Left hindlimb (tissue), 1 donor: ENCODE measurements at places on chromosomes 1 and 21.

DNA sequence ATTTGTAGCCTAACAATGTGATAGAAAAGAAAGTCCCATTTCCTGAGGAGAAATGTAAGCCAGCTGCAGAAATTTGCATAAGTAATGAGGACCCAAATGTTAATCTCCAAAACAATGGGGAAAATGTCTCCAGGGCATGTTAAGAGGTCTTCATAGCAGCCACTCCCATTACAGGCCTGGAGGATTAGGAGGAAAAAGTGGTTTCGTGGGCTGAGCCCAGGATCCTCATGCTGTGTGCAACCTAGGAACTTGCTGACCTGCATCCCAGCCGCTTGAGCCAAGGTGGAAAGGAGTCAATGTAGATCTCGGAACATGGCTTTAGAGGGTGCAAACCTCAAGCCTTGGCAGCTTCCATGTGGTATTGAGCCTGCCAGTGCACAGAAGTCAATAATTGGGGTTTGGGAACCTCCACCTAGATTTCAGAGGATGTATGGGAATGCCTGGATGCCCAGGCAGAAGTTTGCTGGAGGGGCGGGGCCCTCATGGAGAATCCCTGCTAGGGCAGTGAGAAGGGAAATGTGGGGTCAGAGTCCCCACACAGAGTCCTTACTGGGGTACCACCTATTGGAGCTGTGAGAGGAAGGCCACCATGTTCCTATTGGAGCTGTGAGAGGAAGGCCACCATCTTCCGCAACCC lies 14.2 kb upstream of the F13B start:
- peak; percentile 22 for DNase-seq

DNA sequence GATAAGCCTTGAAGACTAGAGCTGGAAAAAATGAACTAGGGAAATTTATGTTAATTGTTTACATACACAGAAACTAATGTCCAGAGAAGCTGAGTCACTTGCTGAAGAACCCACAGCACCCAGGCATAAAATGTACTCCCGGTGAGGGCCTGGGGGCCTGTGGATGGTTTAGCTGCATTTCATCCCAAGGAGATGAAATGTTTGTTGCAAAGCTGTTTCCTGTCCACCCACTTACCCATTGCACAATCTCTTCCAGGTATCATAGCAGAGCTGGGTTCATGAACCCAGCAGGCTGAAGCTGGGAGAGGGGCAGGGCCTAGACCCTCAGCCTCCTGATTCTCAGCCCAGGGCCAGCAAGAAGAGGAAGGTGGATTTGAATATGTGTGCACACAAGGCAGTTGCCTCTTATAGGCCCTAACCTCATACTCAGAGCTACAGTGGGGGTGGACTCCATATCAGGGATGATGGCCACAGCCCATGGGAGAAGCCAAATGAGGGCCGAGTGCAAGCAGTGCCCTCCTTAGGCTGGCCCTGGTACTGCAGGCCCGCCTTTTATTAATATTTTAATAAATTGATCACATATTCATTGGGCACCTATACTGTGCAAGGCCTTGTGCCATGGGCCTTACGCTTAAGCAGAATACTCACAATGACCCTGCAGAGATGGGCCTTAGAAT lies 110.8 kb downstream of the LACTBL1 start:
- DNase-seq = no peak

- peak; percentile 24 for DNase-seq
Measured at GRCh38 chr1:10629091-10629815, 154.5 kb downstream of the PEX14 start.

- no peak for DNase-seq
Measured at GRCh38 chr1:86447198-86447790, 21.4 kb upstream of the CLCA1 start.

GRCh38 chr1:186829686-186830587 lies 1.2 kb downstream of the PLA2G4A start:
- DNase-seq = no peak

- no peak for DNase-seq
Measured at GRCh38 chr1:15016526-15016925, 137.0 kb upstream of the TMEM51 start.

GRCh38 chr21:16086936-16087335 lies 357.2 kb downstream of the USP25 start:
- no peak for DNase-seq

- DNase-seq = no peak
Measured at GRCh38 chr1:84300501-84300900, 1.0 kb upstream of the SAMD13 start.

GRCh38 chr1:157966031-157966537 lies 27.4 kb upstream of the KIRREL1 start:
- DNase-seq = no peak

DNA sequence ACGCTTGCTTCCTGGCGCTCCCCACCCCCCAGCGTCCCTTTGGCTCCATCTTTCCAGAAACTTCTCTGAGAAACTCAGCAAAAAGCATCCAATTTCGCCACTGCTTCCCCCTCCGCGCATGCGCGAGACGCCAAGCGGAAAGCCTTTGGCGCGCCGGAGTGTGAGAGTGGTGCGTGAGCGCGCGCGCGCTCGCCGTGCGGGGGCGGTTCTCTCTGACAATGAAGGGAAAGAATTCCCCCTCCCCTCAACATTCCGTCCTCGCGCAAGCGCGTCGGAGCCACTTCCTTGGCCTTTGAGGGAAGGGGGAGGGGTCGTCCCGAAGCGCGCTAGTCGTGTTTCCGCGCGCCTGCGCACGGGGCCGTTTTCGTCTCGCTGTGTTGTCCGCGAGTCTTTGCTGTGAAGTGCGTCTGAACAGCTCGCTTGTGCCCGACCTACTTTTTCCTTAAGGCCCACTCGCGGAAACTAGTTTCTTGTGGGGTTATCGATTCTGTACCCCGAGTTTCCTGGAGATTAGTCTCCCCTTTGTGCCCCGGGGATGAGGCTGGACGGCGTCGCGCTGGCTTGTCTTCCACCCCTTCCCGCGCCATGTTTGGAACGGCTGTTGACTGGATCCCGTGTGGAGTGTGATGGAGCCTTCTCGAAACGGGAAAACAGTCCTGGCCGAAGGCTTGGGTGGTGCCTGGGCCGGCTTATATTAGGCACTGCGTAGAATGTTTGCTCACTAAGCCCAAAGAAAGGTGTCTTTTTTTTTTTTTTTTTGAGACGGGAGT lies 11.6 kb upstream of the SPEN start:
- peak; percentile 100 for DNase-seq

DNA sequence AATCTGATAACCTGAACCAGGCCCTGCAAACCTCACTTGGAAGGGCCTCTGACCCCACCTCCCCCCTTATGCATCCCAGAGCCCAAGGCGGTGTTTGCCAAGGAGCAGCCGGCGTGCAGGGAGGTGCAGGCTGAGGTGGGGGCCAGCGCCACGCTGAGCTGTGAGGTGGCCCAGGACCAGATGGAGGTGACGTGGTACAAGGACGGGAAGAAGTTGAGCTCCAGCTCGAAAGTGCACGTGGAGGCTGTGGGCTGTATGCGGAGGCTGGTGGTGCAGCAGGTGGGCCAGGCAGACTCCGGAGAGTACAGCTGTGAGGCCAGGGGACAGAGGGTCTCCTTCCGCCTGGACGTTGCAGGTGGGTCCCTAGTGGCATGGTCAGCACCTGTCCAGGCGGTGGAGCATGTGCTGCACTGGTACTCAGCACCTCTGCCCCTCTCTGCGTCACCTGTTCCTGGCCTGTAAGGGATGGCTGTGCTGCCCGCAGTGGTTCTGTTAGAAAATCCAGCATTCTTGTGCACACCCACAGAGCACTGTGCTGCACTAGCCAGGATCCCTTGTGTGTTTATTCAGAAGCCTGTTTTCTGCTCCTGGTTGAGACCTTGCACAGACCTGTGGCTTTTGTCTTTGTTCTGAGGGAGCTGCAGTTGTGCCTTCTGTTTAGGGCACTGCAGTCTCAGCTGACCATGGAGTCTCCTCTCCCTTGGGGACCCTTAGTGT lies 11.6 kb downstream of the OBSCN start:
- no peak for DNase-seq

DNA sequence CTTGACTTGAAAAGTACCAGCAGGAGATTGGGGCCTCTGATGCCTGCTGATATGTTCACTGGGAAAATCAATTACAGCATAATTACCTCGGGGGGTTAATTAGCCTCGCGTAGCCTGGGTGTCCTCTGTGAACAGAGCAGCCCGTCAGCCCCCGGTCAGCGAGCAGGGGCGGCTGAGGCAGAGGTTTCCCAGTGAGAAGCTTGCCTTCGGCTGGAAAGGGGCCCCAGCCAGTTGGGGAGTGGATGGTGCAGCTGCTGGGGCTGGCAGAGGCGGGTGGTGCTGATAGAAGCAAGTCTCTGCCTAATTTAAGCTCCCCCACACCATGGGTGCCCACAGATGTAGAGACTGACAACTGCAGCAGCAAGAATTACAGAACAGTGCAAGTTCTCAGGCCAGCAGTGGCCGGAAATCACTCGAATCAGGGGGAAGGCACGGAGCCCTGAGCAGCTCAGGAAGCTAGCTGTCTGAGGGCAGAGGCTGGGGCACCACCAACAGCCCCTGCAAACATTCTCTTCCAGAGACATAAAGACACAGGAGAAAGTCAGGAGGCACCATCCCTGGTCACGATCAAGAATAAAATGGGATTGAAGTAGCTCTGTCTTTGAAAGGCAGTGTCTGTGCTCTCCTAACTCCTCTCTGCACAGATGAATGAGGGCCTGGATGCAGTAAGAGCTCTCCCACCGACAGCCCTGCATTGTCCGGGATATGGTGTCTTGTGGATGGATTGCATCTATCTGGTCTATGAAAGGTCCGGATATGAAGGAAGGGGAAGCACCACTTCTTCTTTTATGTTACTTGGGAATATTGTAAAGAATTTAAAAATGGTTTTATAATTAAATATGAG lies 166.5 kb upstream of the CD34 start:
- peak; percentile 59 for DNase-seq

DNA sequence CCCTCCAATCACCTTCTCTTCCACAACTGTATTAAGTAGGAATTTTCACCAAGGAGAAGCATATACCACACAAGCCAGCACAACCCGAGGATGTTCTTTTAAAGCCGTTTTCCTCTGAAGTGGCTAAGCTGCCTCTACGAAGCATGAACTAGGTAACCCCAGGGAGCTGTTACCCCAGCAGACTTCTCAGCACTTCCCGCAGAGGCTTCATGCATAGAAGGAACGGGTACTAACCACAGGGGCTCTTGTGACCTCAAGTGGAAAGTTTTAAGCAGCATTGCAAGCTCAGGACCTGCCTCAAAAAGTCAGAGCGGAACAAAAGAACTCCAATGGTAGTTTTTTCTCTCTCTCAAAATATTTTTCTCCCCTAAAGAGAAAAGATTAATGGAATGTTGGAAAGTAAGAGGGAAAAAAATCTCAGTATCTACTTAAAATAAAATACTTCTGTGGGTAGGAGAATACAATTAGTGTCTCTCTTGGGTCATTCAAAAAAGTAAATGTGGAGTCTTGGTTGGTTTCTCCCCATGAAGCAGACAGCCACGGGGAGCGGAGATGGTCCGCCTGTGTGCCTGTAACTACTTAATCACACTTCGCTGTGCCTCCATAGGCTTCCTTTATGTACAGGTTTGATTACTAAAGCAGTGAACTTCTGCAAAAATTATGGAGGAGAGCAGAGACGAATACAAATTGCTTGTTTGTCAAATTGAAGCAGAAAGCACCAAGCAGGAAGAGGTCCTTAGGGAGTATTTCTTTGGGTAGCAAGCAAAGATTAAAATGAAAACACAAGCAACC lies 40.9 kb downstream of the STX6 start:
- DNase-seq = no peak

DNA sequence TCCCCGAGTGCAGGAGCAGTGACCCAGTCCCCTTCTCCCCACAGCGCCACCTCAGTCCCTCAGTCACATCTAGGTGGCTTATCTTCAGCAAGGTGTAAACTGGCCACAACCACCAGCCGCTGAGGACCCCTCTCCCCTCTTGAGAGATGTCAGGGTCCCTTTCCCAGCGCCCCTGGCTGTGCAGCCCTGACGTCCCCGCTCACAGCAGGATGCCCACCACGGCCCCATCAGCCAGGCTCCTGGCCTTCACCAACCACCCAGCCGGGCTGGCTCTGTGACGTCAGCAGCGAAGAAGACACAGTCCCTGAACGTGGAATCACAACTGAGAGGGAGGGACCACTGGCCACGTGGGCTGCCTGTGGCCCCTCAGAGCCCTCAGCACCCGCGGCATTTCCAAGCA lies 249.4 kb downstream of the NPHP4 start:
- no peak for DNase-seq

DNA sequence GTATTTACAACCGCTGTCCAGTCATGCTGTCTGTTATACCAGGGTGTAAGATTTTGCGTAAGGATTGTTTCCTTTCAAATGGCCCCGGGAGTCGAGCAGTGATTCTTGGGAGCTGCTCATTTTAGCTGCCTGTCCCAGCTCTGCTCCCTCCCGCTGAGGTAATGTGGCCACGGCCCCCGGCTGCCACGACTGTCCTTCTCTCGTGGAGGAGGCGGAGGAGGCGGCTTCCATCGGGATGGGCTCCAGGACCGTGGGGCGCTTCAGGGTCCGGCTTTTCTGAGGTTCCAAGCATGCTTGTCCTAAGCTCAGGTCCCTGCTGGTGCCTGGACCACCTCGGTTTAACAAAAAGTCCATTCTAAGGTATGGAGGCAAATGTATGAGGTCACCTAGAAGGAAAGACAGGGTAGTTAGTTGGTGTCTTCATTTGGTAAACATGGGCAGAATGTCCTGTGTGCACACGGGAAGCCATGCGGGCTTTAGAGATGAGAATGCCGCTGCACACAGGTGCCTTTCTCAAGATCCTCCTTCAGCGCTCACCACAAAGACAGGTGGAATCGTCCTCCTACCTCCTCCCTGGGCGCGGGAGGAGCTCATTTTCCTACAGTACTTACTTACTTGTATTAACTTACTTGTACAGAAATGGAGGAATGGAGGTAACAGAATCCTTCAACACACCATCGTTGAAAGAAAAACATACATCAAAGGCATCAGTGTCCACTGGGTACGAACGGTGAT lies 145.9 kb downstream of the PCP4 start:
- DNase-seq = no peak

GRCh38 chr1:162899422-162900146 lies 38.6 kb upstream of the CCDC190 start:
- DNase-seq = no peak

- peak; percentile 25 for DNase-seq
Measured at GRCh38 chr1:228369608-228370438, 36.8 kb downstream of the TRIM11 start.

GRCh38 chr1:101697072-101697471 lies 299.7 kb downstream of the OLFM3 start:
- no peak for DNase-seq

- DNase-seq = no peak
Measured at GRCh38 chr1:46315669-46316403, 12.3 kb downstream of the UQCRH start.

- DNase-seq = peak; percentile 69
Measured at GRCh38 chr1:216221260-216221700, 202.0 kb downstream of the USH2A start.

DNA sequence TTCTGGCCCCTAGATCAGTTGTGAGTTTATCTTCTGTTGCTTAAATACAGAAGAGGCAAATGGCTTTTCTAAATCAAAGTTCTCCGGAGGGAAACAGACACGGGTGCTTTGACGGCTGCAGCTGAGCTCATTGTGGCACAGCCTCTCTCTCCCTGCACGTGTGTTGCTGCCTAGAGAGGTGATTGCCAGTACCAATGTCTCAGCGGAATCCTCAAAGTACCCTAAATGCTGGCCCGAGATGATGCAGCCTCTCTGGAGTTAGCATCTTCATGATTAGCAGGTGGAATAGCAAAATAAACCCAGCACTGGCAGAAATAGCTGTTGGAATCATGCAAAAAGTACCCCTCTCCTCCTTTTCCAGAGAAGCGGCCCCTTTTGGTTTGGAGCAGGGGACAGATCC lies 192.2 kb downstream of the PRDM2 start:
- DNase-seq = no peak

GRCh38 chr1:45359882-45360513 lies 19.8 kb upstream of the MUTYH start:
- peak; percentile 66 for DNase-seq
